ENCODE measurements at places on chromosomes 7 and 10. TPM values are rescaled to one million over a fixed set of nuclear protein-coding genes. Genes with fewer than 3 reads are reported as not detected.

- H3K27me3 ChIP-seq = no peaks in the 10 kb centered on the region
- no peak for DNase-seq
- H3K36me3 ChIP-seq = peaks cover 2% of the 10 kb centered on the region
- H3K4me3 ChIP-seq = no peak overlapping the region
- no peaks in the 10 kb centered on the region for H3K4me1 ChIP-seq
Measured at GRCh38 chr7:100685049-100685605, 8.9 kb downstream of the GIGYF1 start.

- peaks cover 10% of the 10 kb centered on the region for H3K36me3 ChIP-seq
- peaks cover 12% of the 10 kb centered on the region for H3K4me1 ChIP-seq
- peak; percentile 78 for DNase-seq
- no peak overlapping the region for H3K4me3 ChIP-seq
- H3K27ac ChIP-seq = peak overlapping the region; percentile 12
- no peaks in the 10 kb centered on the region for H3K27me3 ChIP-seq
Measured at GRCh38 chr7:66150471-66150870, 35.8 kb downstream of the CRCP start.

- no peaks in the 10 kb centered on the region for H3K27me3 ChIP-seq
- no peak overlapping the region for H3K27ac ChIP-seq
- no peaks in the 10 kb centered on the region for H3K36me3 ChIP-seq
- no peak overlapping the region for H3K4me3 ChIP-seq
Measured at GRCh38 chr7:116075351-116076145, 45.0 kb upstream of the TFEC start.

GRCh38 chr7:22675917-22676343, 51.1 kb upstream of the IL6 start:
- no peaks in the 10 kb centered on the region for H3K36me3 ChIP-seq
- H3K27ac ChIP-seq = no peak overlapping the region
- DNase-seq = no peak
- no peak overlapping the region for H3K4me3 ChIP-seq
- no peaks in the 10 kb centered on the region for H3K27me3 ChIP-seq

DNA sequence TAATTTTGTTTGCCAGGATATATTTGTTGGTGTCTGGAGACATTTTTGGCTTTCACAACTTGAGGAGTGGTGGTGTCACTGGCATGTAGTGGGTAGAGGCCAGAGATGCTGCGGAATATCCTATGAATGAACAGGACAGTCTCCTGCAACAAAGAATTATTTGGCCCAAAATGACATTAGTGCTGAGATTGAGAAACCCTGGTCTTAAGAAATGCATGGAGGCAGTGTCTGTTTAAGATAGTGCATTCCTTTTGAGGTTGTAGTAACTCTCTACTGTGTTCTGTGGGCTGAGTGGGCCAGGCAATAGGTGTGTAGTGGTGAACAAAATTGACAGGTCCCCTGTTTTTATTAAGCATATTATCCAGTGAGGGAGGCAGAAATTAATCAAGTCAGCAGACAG, 165.5 kb downstream of the CDK14 start:
- H3K27ac ChIP-seq = no peak overlapping the region
- no peak overlapping the region for H3K4me3 ChIP-seq
- peaks cover 26% of the 10 kb centered on the region for H3K4me1 ChIP-seq
- no peaks in the 10 kb centered on the region for H3K27me3 ChIP-seq

DNA sequence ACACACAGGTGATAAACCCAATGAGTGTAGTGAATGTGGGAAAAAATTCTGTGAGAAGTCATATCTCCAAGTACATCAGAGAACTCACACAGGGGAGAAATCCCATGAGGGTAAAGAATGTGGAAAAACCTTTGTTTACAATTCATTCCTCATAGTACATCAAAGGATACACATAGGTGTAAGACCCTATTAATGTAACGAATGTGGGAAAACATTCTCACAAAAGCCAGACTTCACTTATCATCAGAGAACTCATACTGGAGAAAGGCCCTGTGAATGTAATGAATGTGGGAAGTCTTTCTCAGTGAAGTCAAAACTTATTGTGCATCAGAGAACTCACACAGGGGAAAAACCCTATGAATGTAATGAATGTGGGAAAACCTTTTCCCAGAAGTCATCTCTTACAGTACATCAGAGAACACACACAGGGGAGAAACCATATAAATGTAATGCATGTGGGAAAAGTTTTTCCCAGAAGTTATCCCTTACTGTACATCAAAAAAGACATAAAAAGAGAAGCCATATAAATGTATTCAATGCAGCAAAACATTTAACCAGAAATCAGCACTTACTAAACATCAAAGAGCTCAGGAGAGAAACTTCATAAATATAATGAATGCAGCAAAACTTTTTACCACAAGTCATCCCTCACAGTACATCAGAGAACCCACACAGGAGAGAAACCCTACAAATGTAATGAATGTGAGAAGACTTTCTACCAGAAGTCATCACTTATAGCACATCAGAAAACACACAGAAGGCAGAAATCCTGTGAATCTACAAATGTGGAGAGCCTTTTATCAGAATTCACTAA, 49.8 kb downstream of the ZNF239 start:
- no peaks in the 10 kb centered on the region for H3K27me3 ChIP-seq
- no peak overlapping the region for H3K27ac ChIP-seq
- H3K36me3 ChIP-seq = no peaks in the 10 kb centered on the region
- no peak for DNase-seq
- H3K4me3 ChIP-seq = no peak overlapping the region

DNA sequence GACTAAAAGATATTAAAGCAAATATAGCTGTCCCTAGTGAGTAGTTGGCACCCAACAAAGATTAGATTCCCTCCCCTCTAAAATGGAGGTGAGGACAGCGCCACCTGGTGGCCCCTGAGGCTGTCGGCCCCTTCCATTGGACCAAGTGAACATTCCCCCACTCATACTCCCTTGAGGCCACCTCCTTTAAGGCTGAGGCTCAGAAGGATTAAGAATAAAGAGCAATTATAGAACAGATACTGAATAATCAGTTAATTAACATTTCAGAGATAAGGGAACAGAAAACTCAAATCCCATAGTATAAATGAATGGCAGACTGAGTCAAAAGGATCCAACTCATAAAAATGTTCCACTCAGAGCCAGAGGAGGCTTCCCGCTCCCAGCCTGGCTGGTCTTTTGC, 130.4 kb upstream of the GHITM start:
- no peaks in the 10 kb centered on the region for H3K36me3 ChIP-seq
- H3K27ac ChIP-seq = no peak overlapping the region
- no peaks in the 10 kb centered on the region for H3K4me1 ChIP-seq

DNA sequence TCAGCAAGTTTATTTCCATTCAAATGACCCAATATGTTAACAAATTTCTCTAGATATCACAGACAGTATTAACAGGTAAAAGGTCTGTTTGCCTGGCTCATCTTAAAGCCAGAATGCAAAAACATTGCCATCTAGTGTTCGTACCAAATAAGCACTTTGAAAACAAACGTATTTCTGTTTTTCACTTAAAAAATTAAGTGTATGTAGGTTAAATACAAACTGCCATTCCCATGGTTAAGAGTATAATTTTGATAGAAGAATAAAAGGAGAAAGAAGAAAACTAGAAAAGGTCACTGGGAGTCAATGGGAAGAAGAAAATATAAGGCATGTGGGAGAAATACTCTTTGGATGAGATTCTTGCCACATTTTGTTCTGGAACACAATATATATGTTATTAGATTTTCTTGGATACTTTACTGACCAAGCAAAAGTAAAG, 51.0 kb downstream of the ORC5 start:
- H3K27ac ChIP-seq = no peak overlapping the region
- H3K4me3 ChIP-seq = no peak overlapping the region
- H3K27me3 ChIP-seq = no peaks in the 10 kb centered on the region
- DNase-seq = no peak

DNA sequence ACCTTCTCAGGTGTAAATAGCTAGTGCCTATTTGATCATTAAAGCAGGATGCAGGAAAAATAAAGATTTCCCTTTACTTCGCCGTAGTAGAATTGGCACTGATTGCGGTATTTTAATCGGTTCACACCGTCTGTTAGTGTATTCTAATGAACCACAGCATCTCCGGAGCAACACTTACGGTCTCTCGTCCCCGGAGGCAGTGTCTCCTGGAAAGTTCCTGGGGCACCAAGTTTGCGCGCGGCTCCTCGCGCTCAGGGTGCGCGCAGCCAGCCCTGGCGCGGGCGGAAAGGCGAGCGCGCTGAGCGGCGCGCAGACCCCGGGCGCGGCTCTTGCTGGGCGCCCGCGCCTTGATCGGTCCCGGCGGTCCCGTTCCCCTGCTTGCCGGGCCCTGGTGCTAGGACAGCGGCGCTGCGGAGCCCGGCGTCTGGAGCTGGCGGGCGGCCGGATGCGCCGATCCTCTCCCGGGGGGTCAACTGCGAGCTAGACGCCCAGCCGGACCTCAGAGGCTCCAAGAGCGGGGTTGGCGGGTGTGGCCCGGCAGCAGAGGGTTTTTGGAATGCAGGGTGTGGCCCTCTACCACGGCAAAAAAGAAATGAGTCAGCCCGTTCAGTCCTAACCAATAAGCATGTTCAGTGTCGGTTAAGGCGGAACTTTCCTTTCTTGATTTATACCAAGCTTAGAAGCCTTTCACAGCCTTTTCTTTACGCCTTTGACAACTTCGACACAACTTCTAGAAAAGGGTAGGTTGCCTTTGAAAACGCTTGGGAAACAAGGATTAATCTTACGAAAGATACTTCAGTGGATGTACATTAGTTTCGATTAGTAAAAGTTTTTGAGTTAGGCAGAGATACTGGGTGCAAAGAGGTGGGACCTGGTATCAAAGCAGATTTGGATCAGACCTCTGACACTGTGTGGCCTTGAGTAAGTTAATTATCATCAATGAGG, 166.8 kb upstream of the ASAH2 start:
- peak overlapping the region; percentile 73 for H3K27ac ChIP-seq
- H3K27me3 ChIP-seq = no peaks in the 10 kb centered on the region
- peaks cover 7% of the 10 kb centered on the region for H3K4me1 ChIP-seq

DNA sequence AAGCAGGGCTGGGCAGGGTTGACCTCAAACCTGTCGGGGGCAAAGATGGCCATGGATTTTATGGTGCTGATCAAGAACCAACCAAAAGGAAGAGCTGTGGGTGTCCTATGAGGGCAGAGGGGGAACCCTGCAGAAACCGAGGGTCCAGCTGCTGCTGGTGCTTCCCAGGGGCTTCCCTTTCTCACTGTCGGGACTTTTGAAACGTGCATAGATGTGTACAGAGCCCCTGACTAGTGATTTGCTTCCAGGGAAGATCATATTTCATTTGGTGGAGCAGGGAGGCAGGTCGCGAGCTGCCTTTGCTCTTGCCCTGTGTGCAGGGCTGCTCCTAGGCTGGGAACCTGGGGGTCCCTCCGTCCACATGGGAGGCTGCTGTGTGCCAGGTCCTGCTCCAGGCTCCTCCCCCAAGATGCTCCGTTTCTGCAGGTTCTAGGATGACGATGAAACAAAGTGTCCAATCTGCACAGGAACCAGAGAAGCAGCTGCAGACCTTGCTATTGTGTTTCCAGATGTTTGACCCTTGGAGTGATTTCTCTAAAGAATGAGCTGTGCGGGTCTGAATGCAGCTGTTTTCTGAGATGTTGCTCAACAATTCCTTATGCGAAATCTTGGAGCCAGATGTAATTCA, 9.4 kb upstream of the INPP5A start:
- no peak overlapping the region for H3K4me3 ChIP-seq
- H3K36me3 ChIP-seq = no peaks in the 10 kb centered on the region
- no peak overlapping the region for H3K27ac ChIP-seq
- peak; percentile 34 for DNase-seq
- no peaks in the 10 kb centered on the region for H3K27me3 ChIP-seq

- no peaks in the 10 kb centered on the region for H3K27me3 ChIP-seq
- H3K4me1 ChIP-seq = peaks cover 2% of the 10 kb centered on the region
- peak overlapping the region; percentile 95 for H3K4me3 ChIP-seq
- no peaks in the 10 kb centered on the region for H3K36me3 ChIP-seq
Measured at GRCh38 chr7:80136261-80137055, 1.8 kb downstream of the GNAI1 start.

DNA sequence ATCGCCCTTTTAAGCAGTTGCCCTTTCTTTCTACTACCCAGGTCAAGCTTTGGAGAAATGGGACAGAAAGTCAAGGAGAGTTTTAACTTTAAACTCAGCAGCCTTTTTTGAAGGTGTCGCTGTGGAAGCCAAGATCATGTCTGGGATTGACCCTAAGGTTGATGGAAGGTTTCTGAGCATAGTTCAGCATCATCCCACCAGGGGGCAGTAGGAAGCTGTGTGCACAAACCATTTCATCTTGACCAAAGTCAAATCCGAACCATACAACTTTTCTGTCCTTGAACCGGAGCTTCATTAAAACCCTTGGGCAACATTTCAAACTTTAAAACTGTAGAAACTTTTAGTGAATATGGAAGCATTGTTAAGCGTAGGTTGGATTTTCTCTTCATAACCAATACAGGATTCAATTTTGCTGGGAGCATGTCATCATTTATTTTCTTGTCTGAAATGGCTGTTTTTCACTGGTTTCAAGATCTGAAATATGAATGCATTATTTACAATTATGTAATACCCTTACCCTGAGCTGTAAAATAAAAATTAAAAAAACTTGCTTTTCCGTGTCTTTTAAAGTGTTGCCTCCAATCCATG, 214.4 kb upstream of the KIAA1217 start:
- no peaks in the 10 kb centered on the region for H3K27me3 ChIP-seq
- no peak overlapping the region for H3K4me3 ChIP-seq
- DNase-seq = peak; percentile 70
- no peaks in the 10 kb centered on the region for H3K36me3 ChIP-seq
- H3K27ac ChIP-seq = no peak overlapping the region
- H3K4me1 ChIP-seq = no peaks in the 10 kb centered on the region

- no peaks in the 10 kb centered on the region for H3K4me1 ChIP-seq
- H3K36me3 ChIP-seq = no peaks in the 10 kb centered on the region
- H3K4me3 ChIP-seq = no peak overlapping the region
- no peak overlapping the region for H3K27ac ChIP-seq
- no peak for DNase-seq
Measured at GRCh38 chr10:43982250-43982649, 333.6 kb upstream of the ZNF32 start.

GRCh38 chr7:5237286-5237685, 45.5 kb upstream of the SLC29A4 start:
- H3K4me1 ChIP-seq = no peaks in the 10 kb centered on the region
- no peaks in the 10 kb centered on the region for H3K36me3 ChIP-seq

GRCh38 chr7:151311294-151311864, 30.2 kb upstream of the NUB1 start:
- no peaks in the 10 kb centered on the region for H3K4me1 ChIP-seq
- H3K27me3 ChIP-seq = no peaks in the 10 kb centered on the region
- H3K4me3 ChIP-seq = no peak overlapping the region

GRCh38 chr7:142481548-142481947, 223.7 kb upstream of the PRSS58 start:
- H3K27ac ChIP-seq = no peak overlapping the region
- no peaks in the 10 kb centered on the region for H3K36me3 ChIP-seq
- DNase-seq = no peak
- no peaks in the 10 kb centered on the region for H3K4me1 ChIP-seq

CCDC7 gene
- 0.84 TPM for polyA plus RNA-seq

WDR86 gene
- polyA plus RNA-seq = 1.8 TPM

ANKRD30A gene
- not detected for polyA plus RNA-seq

SPOCK2 gene
- 103 TPM for polyA plus RNA-seq

PLEKHS1 gene
- polyA plus RNA-seq = 0.17 TPM

DBF4 gene
- polyA plus RNA-seq = 1.9 TPM

CALCR gene
- polyA plus RNA-seq = 0.97 TPM

PLPP4 gene
- polyA plus RNA-seq = 11.2 TPM

HMX3 gene
- not detected for polyA plus RNA-seq

PKD2L1 gene
- polyA plus RNA-seq = 0.17 TPM

KNDC1 gene
- 0.43 TPM for polyA plus RNA-seq

Measured in kidney (tissue), 22 donors.